Stimulated activated CD4-positive, alpha-beta T cell treated with anti-CD3 and anti-CD28 coated beads, TNF-alpha, amount 100 ng/mL, for 4 hours (primary cell): ENCODE measurements at places on chromosomes 7 and 10.

DNA sequence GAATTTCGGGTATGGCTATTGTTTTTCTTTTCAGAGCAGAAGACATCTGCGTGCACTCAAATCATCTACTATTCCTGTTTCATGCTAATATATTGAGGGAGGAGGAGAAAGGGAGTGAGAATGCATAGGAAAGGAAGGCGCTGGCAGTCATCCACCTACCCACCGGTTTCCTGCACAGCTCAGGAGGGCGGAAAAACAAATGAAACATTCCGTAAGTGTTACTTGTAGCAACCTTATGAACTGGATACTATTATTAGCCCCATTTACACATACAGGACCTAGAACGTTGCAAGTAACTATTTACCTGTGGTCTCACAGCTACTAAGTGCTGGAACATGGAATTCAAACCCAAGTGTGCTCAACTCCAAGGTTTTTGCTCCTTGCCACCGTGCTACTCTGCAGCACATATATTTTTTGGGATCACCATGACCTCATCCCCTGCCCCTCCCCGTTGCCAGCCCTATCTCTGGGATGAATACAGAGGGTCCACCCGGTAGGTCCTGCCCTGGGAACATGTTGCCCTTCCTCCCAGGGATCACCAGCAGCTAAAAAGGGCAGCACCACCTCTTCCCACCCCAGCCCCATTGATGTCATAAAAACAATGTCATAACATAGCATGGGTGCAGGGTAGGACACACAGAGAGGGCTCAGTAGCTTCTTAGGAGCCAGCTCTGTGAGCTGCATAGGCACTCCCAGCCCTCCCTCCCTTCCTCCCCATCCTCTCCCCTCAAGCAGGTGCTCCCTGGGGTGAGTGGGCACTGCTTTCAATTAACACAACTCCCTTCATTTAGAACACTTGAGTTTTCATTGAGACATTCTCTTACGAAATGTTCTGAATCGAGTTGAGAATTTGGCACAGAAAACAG lies 16.9 kb downstream of the GFRA1 start:
- no peak for DNase-seq

DNA sequence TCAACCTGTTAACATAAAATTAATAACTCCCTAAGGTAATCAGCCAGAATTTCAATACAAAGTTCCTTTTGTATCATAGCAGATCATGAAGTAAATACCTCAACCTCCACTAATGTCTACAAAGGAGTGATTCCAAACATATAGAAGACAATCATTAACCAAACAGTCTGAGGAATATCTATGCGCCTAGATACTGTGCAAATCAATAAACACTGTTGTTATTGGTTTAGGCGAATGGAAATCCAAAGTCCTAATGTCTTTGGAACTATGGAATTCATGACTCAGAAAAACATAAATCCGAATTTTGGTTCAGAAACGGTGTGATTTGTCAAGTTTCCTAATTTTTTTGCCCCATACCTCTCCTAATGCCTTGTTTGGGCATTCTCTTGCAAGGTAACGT lies 469.7 kb downstream of the PARD3 start:
- DNase-seq = no peak

- DNase-seq = no peak
These were observed 23.7 kb downstream of the EPHB4 start for GRCh38 chr7:100803398-100804161.

DNA sequence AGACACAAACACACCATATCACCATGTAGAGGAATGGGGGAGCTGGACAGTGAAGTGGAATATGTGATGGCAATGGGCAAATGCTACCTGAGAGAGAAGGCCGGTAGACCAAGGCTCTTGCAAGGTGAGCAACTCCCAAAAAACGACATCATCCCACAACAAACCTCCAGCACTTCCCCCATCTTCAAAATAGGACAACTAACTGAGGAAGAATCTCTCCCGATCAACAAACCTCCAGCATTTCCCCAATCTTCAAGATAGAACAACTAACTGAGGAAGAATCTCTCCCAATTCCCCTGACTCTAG lies 387.2 kb downstream of the PARD3 start:
- no peak for DNase-seq

GRCh38 chr7:44081266-44081748 lies 1.0 kb downstream of the POLM start:
- DNase-seq = no peak

DNA sequence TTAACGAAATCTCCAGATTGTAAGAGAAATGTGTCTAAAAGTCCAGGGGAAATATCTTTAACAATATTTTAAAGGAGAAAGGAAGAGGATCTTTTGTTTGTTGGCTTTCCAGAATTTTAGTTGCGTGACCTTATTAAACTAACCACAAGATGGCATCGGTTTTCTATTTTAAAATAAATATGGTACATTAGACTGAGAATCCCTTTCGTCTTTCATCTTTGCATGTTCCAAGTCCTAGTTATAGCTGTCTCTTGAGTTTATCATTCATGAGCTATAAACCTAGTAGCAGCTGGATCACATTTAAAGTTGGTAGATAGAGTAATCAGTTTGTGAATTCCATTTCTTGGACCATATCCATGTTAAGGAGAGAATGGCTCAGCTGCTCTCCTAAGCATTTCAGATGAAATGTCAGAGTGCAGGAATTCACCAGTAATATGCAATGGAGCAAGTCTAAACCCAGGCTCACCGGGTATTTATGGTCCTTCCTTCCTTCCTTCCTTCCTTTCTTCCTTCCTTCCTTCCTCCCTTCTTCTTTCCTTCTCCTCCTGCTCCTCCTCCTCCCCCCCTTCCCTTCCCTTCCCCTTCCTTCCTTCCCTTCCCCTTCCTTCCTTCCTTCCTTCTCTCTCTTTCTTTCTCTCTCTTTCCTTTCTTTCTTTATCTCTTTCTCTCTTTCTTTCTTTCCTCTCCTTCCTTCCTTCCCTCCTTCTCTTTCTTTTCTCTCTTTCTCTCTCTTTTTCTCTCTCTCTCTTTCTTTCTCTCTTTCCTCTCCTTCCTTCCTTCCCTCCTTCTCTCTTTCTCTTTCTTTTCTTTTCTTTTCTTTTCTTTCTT lies 57.8 kb upstream of the RAB18 start:
- no peak for DNase-seq

DNA sequence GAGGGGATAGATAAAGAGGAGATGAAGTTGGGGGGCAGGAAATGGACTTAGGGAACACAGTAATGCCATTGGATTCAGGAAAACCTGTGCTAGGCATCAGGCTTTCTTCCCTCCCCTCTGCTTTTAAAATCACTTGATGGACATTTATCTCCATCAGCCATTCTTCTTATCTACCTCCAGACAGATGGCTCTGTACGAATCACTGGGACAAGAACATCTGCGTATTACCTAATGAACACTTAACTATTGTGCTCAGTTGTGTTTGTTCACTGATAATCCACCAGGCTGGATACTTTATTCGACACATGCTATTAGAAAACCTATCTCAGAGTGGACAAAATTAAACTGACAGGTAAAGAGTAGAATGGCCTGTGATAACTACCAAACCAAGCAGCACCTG lies 40.0 kb downstream of the TNKS2 start:
- no peak for DNase-seq

DNA sequence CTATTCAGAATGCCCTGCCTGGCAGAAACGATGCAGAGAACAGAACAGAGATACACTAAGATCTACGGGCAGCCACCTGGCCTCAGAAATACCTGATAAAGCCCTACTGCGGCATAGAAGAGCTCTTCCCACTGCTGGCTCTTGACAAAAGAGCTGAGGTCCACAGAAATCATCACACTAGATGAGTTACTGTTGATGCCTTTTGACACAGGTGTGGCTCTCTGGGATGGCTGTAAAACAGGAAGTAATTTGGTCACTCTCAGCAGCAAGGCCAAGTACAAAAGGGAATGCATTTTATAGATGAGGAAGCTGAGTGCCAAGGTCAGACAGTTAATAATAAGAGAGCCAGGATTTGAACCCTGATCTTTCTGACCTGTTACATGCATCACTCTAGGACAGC lies 35.0 kb upstream of the ACSL5 start:
- DNase-seq = no peak

DNA sequence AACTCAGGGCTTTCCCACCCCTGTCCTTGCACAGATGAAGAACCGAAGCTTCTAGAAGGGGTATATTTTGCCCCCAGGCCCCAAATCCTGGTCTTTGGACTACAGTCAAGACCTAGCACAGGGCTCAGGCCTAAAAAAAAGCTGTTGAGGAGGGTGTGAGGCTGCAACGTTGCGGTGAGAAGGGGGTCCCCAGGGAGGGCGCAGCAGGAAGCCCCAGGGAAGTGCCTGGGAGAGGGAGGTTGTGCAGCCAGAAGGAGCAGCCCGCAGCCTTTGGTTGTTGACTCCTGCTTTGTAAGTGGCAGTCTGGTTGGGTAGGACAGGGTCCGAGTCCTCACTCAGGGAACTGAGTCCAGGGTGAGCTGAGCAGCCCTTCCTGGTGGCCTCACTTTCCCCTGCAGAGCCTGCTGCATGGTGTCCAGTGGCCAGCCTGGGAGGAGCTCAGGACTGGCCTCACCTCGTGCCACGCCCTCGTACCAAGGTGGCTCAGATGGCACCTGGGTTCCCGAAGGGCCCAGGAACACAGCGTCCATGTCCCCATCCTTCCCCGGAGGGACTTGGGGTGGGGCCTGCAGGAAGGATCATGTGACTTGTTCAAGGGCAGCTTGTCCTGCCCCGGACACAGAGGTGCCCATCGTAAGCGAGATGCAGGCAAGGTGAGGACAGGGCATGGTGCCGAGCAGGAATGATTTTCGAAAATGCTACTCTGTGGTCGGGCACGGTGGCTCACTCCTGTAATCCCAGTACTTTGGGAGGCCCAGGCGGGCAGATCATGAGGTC lies 166.4 kb upstream of the TNRC18 start:
- no peak for DNase-seq

DNA sequence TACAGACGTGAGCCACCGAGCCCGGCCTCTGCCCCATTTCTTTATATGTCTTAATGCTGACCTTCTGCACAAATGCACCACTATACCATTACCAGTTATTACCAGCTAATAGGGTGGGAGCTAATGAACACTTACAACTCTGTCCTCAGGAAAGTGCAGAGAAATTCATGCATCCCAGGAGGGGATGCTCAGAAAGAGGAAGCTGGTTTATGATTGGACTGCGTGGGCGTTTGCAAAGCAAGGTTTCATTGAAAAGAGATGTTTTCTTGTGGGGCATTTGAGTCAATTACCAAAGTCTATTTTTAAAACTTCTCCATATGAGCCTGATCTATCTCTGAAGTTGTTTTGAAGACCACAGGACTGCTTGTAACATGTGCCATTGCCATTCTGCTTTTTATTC lies 417.7 kb upstream of the CELF2 start:
- DNase-seq = no peak

- DNase-seq = no peak
These were observed 324.7 kb upstream of the C7orf33 start for GRCh38 chr7:148265896-148266295.

GRCh38 chr10:78335691-78336401 lies 302.2 kb downstream of the RPS24 start:
- no peak for DNase-seq

GRCh38 chr7:27840313-27840712 lies 100.4 kb downstream of the TAX1BP1 start:
- peak; percentile 13 for DNase-seq

- DNase-seq = no peak
These were observed 735.1 kb downstream of the TYW1 start for GRCh38 chr7:67731704-67732103.

- DNase-seq = no peak
These were observed 57.1 kb upstream of the KMT2E start for GRCh38 chr7:104956753-104957450.

DNA sequence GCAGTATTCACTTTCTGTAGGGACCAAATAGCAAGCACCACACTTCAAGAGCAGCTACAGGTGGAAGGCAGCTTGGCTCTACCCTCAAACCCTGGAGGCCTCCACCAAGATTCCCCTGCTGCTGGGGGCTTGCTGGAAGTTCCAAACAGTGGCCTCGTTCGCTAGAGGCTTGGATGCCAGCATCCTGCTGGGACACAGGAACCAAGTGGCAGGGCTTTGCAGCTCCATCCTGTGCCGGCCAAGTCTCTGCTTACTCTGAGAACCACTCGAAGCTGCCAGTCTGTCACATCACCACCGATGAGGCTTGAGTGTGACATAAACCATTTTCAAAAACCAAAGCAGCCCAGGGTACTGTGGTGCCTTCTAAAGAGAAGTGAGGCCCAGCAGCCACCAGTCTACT lies 69.2 kb upstream of the UNC5B start:
- no peak for DNase-seq

- DNase-seq = no peak
These were observed 19.6 kb upstream of the PAPSS2 start for GRCh38 chr10:87640043-87640442.

DNA sequence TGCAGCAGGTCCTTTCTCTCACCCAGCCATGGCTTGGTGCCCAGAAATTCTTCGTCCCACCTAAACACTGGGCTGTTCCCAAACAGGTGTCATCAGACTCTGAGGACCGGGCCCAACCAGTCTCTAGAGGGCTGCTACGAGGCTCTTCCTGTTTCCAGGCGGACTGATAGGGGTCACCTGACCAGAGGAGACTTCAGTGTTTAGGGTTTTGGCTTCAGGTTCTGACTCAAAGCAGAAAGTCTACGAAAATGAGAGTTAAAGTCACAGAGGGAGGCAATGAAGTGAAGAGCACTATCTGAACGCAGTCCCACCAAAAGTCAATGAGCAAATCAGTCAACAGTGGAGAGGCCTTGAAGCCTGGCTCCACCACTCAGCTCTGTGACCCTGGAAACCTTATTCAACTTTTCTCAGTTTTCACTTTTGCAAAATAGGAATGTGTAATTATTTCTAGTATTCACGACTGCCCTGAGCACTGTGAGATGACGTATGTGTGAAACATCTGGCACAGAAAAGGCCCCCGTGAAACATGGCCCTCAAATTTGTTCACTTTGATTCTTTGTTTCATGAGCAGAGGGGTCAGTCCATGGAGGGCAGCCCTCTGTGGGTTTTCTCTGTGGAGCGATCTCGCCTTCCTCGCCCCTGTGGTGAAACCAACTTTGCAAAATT lies 189.9 kb upstream of the PDE1C start:
- no peak for DNase-seq

DNA sequence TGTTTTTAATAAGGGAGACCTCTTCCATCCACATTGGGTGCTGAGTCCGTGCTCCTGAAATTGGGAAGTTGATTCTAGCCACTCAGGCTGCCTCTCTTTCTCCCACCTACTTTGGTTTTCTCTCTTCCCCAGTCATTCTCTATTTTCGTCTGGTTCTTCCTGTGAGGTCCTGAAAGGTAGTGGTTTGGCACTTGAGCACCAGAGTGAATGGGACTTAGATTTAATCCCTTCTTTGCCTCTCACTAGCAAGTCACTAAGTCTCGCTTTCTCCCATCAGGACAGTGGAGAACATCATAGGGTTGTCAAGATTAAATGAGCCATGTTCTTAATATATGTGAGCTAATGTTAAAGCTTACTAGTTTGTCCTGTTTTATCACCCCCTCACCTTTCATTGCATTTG lies 4.0 kb upstream of the AASS start:
- no peak for DNase-seq
